ENCODE measurements at places on chromosomes 12 and 14.

DNA sequence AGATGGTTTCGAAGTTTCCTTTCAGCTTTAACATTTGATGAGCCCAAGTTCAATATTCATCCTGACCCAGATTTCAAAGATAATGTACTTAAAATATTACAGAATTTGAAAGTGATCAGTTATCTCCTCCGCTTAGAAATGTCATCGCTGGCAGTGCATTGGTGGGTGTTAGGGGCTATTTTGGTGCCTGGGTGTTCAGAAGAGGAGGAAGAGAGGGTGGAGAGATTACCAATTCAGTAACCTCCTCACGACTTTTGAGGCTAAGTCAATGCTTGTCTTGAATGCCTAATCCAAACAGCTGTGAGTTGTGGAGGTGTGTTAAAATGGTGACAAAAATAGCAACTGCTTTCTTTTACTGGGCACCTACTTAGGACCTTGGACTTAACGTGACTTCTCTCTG lies 13.8 kb upstream of the DGLUCY start:
- DNase-seq = no peak

GRCh38 chr12:1552911-1553491 lies 41.4 kb downstream of the FBXL14 start:
- no peak for DNase-seq

DNA sequence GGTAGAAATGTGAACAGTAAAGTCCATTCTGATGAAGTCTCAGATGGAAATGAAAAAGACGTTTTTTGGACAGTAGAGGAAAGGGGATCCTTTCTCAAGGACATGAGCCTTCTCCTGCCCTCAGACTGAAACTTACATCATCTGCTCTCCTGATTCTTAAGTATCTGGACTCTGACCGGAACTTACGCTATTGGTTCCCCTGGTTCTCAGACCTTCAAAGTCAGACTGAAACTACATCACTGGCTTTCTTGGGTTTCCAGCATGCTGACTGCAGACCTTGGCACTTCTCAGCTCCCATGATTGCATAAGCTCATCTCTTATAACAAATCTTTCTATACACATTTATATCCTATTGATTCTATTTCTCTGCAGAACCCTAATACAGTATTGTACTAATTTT lies 291.0 kb downstream of the SNAPC1 start:
- no peak for DNase-seq

GRCh38 chr12:121845701-121846100 lies 13.0 kb downstream of the HPD start:
- DNase-seq = no peak

DNA sequence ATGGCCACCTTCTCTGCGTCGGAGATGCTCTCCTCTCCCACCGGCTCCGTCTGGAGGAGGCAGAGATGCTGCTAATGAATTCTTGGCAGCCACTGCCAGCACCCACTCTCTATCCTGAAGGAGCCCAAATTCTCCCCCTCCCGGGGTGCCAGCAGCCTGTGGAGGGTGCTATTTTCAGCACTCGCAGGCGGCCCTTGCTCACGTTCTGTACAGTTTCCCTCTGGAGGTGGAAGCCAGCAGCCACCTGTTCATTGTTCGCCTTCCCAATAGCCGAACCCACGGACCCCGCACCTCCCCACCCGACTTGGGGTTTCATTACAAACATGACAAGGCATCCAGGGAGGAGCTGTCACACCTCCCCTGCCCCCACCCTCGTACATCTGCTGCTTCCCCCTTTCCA lies 27.8 kb downstream of the SNRNP35 start:
- no peak for DNase-seq

GRCh38 chr12:76901628-76902380 lies 23.0 kb upstream of the CSRP2 start:
- no peak for DNase-seq

- DNase-seq = no peak
Measured at GRCh38 chr12:96803969-96804368, 103.1 kb upstream of the NEDD1 start.

DNA sequence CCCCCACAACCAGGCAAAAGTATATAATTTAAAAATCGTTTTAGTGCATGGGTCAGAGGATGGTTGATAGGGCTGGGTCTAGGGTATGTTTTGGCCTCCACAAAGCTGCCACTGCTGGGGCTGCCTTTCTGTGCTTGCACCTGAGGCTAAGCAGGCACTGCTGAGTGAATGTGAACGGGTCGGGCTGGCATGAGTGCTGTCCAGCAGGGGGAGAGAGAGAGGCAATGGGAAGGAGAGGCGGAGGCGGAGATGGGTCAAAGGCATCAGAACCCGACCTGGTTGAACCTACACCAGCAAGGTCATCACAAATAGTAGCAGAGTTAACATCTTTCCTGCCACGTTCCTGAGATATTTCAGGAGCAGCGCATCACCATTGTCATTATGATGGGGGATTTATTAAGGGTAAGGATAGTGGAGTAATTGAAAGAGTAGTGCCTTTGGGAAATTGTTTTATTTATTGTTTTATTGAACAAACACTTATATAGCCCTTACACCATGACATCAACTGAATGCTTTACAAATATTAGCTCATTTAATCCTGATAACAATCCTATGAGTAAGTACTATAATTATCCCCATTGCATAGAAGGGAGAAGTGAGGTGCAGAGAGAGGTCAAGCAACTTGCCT lies 5.8 kb upstream of the NRXN3 start:
- no peak for DNase-seq

GRCh38 chr14:94483071-94483451 lies 7.1 kb upstream of the SERPINA9 start:
- DNase-seq = no peak

DNA sequence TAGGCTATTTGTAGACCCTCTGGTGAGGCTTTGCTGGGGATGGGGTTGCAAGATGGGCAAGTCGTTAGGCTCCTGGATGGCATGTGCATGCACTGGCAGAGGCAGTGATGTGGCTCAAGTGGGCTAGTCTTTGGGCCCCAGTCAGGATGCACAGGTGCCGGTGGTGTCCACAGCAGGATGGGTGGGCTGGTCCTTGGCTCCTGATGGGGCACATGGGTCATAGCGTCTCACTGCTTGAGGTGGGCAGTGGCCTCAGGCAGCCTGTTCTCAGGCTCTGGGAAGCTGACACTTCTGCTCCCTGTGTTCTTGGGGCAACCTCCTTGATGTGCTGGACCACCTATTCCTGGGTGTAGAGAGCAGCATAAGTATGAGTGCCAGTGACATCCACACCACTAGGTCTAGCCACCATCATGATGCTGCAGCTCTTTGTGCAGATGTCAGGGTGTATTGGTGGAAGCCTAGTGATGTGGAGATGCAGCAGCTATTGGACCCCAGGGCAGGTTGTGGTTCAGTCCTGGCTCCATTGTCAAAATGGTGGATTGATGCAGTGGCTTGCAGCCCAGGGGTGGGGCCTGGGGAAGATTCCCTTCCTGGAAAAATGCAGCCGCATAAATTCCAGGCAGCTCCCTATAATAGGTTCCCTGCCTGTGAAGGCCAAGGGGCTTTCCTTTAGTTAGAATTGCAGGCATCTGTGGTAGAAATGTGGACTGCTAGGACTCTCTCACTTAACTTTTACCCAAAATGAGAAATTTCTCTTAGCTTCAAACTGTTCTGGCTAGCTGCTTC lies 742.5 kb upstream of the MDGA2 start:
- no peak for DNase-seq

GRCh38 chr14:74935360-74935680 lies 12.3 kb upstream of the RPS6KL1 start:
- no peak for DNase-seq

- no peak for DNase-seq
Measured at GRCh38 chr12:103241184-103241583, 254.6 kb downstream of the C12orf42 start.
